ENCODE measurements at places on chromosomes 7 and 10.

GRCh38 chr10:126868371-126868770 is 36.9 kb upstream of the DOCK1 start:
- no peak for DNase-seq

- DNase-seq: no peak
Measured at GRCh38 chr10:78333362-78334143, 299.9 kb downstream of the RPS24 start.

- no peak for DNase-seq
Measured at GRCh38 chr7:1762238-1762945, 92.3 kb downstream of the ELFN1 start.

DNA sequence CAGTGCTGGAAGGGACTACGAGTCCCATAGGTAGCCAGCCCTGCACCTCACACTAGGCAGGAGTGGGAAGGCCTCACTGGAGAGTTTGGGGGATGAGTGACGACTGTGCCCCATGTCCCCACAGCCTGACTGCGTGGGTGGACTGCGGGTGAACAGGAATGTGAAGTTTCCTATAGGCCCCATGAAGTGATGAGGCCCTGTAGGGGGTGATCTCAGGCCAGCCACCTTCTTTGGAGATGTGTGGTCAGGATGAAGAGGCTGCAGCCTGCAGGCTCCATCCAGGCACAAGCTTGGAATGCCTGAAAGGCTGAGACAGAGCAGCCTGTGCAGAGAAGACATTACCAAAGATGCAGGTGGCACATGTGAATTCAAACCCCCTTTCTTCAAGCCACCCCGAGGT is 94.9 kb downstream of the CPXM2 start:
- DNase-seq: no peak

GRCh38 chr10:84822931-84823630 is 494.7 kb downstream of the CCSER2 start:
- no peak for DNase-seq

DNA sequence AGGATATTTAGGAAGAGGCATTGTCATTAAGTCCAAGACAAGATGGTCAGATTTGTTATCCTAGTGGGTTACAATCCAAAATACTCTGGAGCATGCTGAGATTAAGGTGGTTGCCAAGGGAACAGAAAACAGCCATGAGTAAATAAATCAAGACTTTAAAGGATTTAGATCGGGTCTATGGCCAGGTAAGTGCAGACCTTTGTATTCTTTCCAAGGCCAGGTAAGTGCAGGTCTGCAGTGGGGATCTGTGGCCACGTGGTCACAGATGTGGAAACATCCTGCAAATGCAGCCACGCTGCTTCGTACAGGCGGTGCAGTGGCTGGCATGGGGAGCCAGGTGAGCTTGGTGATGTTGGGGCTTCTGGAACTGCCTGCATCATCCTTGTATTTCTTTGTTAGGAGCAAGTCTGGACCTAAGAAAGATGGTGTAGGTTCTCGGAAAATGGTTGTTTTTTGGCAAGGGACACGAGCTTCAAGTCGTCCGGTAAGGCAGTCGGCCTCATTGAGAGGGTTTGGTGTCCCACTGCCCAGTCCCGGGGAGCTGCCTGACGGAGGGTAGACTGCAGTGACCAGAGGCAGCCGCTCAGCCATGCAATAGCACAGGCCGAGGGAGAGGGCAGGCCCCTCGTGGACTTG is 21.8 kb downstream of the ZNF775 start:
- no peak for DNase-seq
